LoVo (cell line): ENCODE measurements at places on chromosomes 3 and 15.
A peak's percentile ranks its signal among the peaks of the same experiment; 100 is the strongest.

GRCh38 chr15:75720297-75720696, 7.6 kb upstream of the CSPG4 start:
- no peak for DNase-seq

- peak; percentile 56 for DNase-seq
These were observed 293.7 kb downstream of the ARPP21 start for GRCh38 chr3:35932995-35933394.

DNA sequence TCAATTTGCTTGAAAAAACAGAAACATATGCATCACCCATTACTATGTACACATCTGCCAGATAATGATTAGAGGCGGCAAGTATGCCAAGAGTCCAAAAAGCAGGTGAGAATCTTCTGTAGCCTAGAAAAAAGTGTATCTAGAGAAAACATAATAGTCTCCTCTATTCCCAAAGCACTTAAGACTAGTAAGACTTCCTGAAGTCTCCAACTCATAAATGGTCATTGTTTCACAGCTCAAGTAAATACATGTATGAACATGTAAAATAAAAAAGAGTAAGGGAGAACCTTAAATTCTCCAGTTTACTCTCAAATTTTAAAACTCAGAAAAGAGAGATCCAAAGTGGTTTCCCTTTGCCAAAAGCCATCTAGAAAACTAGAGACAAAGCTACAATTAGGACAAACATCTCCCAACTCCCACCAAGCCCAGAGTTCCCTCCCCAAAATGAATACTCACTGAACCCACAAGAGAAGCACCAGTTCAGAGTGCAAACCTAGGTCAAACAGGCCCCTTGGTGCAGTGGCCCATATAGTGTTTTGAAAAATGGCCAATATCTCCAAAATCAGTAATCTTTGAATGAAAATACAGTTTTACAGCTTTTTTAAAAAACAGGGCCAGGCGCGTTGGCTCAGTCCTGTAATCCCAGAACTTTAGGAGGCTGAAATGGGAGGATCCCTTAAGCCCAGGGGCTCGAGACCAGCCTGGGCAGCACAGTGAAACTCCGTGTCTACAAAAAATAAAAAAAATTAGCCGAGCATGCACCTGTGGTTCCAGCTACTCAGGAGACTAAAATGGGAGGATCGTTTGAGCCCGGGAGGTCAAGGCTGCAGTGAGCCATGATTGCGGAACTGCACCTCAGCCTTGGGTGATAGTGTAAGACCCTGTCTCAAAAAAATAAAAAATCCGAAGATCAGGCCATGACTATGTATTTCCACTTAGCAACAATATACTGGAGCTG, 11.0 kb upstream of the MAP4 start:
- no peak for DNase-seq

GRCh38 chr3:59473636-59474035, 423.8 kb upstream of the CFAP20DC start:
- no peak for DNase-seq
